CD4-positive, alpha-beta T cell treated with Interleukin-4 for 4 hours (primary cell): ENCODE measurements at places on chromosomes 4 and X.

DNA sequence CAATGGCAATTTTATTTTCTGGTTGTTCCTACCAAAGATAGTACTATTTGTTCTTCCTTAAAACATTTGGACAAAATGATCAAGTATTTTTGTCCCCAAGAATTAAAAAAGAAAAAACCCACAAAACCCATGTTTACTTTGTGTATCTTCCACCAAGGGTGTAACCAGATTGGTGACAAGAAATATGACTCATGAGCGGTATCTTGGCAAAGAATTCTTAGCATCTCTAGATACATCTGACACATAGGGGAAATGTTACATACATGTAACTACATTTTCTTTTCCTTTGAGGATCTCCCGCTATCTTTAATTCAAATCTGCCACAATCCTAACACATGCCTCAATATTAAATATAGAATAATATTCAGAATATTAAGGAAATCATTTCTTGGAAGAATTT lies 78.7 kb downstream of the WDFY3 start:
- DNase-seq = no peak

DNA sequence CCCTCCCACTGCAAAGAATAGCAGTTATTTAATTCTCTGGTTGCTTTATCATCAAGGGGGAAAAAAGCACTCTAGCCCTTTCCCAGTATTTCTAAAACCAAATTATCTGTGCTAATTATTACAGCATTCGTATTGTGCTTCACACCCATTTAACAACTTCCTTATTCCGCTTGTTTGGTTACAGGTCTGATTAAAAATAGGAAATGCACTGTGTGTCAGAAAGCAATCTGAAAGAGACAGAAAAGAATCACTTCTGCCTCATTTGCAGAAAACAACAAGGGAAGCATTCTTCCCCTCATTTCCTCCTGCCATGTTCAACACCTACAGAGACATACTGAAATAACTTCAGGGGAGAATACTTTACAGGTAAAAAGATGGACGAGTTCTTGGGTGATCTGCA lies 114.9 kb upstream of the MAP3K15 start:
- no peak for DNase-seq

- peak; percentile 59 for DNase-seq
Observed at GRCh38 chrX:101595739-101596419, 21.9 kb downstream of the ARMCX6 start.

DNA sequence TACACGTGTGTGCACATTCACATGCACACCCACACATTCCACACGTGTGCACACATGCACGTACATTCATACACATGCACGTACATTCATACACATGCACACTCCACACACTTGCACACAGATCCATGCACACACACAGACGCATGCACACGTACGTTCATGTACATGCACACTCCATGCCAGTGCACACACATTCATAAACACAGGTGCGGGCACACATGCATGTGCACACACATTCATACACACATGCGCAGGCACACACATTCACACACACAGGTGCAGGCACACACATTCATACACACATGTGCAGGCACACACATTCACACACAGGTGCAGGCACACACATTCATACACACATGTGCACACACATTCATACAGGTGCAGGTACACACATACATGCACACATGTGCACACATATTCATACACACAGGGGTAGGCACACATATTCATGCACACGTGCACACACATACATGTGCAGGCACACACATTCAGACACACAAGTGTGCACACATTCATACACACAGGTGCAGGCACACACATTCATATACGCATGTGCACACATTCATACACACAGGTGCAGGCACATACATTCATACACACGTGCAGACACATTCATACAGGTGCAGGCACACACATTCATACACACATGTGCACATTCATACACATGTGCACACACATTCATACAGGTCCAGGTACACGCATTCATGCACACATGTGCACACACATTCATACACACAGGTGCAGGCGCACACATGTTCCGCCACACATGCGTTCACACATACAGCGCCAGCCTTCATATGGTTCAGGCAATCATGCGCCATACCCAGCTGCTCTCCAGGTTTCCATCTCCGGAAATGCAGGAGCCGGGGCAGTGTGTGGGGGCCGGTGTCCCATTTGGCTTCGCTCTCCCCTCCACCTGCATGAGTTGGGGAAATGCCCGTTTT lies 124.8 kb downstream of the HMX1 start:
- no peak for DNase-seq

- DNase-seq = no peak
Observed at GRCh38 chrX:150565551-150565950, 2.9 kb upstream of the MTM1 start.

- DNase-seq = no peak
Observed at GRCh38 chr4:165600959-165601683, 222.3 kb downstream of the CPE start.

- DNase-seq = no peak
Observed at GRCh38 chr4:176945334-176945733, 152.6 kb upstream of the VEGFC start.

GRCh38 chr4:153151535-153152455 lies 52.4 kb upstream of the TRIM2 start:
- DNase-seq = peak; percentile 21

GRCh38 chr4:118327554-118328241 lies 25.1 kb downstream of the PRSS12 start:
- DNase-seq = no peak

DNA sequence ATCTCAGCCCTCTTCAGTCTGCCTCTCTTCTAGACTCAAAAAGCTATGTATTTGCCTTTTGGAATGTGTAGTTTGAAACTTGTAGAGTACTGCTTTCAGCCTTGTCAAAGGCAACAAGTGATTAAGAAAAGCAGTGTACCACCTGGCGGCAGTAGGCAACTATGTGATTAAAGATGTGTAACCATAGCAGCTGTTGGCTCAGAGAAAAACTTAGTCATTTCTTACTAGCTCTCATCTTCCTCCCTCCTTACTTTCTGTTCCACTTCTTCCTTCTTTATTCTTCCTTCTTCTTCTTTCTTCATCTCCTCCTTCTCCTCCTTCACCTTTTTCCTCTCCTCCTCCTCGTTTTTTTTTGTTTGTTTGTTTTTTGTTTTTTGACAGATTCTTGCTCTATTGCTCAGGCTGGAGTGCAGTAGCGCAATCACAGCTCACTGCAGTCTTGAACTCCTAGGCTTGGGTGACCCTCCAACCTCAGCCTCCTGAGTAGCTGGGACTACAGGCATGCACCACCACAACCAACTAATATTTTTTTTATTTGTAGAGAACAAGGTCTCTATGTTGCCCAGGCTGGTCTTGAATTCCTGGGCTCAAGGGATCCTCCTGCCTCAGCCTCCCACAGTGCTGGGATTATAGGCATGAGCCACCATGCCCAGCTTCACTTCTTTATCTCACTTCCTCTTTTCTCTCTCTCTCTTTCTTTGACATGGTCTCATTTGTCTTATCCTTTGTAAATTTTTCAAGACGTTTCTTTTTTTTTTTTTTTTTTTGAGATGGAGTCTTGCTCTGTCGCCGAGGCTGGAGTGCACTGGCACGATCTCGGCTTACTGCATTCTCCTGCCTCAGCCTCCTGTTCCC lies 32.6 kb downstream of the ABHD18 start:
- DNase-seq = peak; percentile 4

GRCh38 chr4:15078682-15079642 lies 76.7 kb downstream of the CPEB2 start:
- no peak for DNase-seq

DNA sequence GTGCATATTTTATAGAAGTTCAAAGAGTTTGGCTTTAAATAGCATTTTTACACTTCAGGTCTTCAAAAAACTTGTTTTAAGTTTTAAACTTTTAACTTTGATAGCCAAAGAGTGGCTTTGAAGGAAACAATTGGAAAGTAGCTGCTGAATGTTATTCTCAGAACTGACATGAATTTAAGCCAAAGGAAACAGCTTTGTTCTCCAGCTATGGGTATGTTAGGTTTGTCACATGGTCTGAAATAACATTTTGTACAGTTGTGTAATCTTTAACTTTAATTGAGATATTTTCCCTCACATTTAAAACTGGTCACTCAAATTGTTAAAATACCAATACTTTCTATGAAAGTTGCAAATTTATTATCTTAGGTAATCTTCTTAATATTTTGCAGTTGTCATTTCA lies 564.7 kb downstream of the IL15 start:
- DNase-seq = no peak

DNA sequence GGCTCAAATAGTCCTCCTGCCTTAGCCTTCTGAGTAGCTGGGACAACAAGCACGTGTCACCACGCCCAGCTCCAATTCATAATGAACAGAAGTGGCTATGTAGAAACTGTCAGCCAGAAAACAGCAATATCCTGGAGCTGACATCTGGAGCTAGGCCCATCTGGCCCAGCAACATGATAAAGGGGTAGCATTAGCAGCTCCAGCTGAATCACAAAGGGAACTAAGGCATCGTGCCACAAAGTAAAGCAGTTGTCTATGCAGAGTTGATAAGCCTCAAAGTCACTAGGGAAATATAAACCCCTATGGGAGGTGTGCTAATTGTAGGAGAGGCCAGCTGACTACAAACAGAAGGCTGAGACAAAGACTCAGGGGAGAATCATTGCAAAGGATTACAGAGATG lies 270.5 kb upstream of the GPC4 start:
- no peak for DNase-seq

GRCh38 chr4:132646186-132646585 lies 502.9 kb upstream of the PCDH10 start:
- DNase-seq = no peak

DNA sequence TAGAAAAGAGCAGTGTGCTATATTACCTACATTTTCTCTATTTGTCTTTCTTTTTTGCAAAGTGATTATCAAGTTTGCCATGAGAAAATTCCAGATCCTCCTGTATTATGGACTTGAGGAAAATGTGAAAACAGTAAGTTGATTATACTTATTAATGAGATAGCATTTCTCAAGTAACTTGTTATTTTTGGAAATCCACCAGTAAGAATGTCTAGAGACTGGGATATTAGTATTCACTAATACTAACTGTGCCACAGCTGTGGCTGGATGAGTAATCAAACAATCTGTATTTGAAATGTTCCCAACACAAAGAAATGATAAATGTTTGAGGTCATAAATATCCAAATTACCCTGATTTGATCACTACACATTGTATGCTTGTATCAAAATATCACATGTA lies 147.0 kb upstream of the CTSO start:
- no peak for DNase-seq

- no peak for DNase-seq
Observed at GRCh38 chr4:182978152-182978827, 61.1 kb upstream of the DCTD start.

- DNase-seq = no peak
Observed at GRCh38 chrX:17848545-17849265, 12.4 kb downstream of the RAI2 start.

GRCh38 chrX:23787745-23788118 lies 4.8 kb downstream of the SAT1 start:
- DNase-seq = no peak

- DNase-seq = no peak
Observed at GRCh38 chr4:122119739-122120138, 32.4 kb upstream of the BLTP1 start.

DNA sequence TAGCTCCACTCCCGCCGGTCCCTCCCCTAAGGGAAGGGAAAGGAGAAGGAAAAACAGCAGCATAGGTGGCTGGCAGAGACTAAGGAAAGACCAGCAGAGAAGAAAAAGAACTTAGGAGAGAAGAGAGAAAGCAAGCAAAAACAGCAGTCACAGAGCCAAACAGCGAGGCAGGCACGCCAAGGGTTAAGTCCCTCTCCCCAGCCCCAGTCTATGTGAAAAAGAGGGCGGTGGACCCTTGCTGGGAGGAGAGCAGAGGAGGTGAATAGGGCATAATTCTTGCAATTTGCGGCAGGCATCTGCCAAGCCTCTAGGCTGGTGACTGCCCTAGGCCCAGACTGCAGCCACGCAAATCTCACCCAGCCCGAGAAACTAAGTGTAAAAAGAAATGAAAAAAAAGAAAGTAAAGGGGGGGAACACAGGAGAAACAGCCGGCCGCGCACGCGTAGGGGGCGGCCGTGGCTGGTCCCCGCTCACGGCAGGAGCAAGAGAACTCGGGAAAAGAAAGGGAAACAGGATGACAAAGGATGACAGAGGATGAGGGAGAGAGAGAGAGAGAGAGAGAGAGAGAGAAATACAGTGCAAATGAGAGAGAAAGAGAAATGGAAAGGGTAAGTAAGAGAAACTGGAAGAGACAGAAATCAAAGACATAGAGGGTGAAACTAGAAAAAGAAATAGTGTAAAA lies 48.6 kb downstream of the MAGEA9 start:
- peak; percentile 47 for DNase-seq

- DNase-seq = no peak
Observed at GRCh38 chr4:7121866-7122653, 54.2 kb upstream of the GRPEL1 start.

DNA sequence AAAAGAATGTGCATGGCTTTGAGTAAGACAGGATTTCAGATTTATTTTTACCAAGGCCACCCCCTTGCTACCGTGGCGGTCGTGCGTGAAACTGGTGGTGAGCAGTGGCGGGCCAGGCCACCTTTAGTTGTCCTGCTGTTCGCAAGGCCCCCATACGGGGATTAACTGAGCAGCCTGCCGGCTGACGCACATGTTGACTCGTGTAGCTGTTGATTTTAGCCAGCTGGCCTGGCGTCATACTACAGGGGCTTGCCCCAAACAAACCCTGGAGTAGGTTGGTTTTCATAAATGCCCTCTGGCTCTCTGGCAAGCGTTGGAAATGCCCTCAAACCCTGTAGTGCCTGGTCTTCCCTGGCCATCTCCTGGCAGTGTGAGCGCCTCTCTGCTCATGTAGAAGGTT lies 28.4 kb downstream of the WFS1 start:
- DNase-seq = no peak

DNA sequence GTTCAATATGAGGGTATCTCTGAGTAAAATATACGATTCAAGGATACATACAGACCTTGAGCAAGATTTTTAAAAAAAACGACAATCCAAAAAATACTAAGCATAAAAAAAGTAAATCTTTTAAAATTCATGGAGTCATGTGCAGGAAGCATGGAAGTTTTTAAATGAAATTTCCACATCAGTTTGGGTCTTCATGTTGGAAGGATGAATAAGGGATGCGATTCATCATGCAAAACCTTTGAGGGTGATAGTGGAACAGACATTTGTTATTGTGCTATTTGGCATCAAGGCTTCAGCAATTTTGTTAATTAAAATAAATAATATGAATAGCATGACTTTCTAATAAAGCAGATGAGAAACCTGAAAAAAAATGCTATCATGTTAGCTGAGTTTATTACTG lies 815.0 kb upstream of the PCDH10 start:
- DNase-seq = no peak

- DNase-seq = peak; percentile 5
Observed at GRCh38 chr4:113435893-113436292, 325.6 kb downstream of the CAMK2D start.
